ENCODE measurements at places on chromosomes 1 and 21. TPM values are rescaled to one million over a fixed set of nuclear protein-coding genes. Genes with fewer than 3 reads are reported as not detected.
A peak's percentile ranks its signal among the peaks of the same experiment; 100 is the strongest.

GRCh38 chr1:182990413-182991144 is 32.6 kb upstream of the LAMC1 start:
- no peak overlapping the region for H3K4me3 ChIP-seq
- H3K36me3 ChIP-seq: no peaks in the 10 kb centered on the region
- H3K27me3 ChIP-seq: no peaks in the 10 kb centered on the region
- no peak overlapping the region for H3K27ac ChIP-seq

DNA sequence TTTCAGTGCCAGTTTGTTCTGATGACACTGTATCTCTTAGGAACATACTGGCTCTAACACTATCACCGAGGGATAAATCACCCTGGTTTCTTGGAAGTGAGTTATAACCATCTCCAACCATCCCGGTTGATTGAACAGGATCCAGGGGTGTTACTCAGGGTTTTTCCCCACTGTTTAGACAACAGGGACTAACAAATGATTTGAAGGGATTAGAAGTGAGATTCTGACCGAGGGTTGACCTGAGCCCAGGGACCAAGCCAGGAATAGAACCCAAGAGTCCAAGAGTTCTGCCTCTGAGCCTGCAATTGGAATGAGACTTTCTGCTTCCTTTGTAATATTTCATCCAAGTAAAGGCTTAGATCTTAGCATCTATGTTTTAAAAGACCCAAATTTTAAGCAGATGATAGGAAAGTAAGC is 154.0 kb downstream of the DHRS3 start:
- no peak overlapping the region for H3K27ac ChIP-seq
- no peaks in the 10 kb centered on the region for H3K36me3 ChIP-seq
- no peak overlapping the region for H3K4me3 ChIP-seq

DNA sequence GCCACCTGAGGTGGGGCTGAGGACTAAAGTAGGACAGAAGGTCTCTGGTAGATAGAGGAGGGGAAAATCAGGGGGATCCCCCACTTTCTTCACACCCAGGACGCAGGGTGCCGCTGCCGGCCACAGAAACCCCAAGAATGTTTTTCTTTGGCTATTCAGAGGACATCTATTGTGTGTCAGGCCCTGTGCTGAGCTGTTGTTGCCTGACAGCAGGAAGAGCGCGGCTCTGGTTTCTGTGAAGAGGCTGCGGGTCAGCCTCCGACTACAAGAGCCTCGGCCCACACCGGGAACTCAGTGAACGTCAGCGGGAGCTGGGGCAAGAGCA is 407 bp upstream of the PIGV start:
- peak overlapping the region; percentile 61 for H3K4me3 ChIP-seq
- H3K27ac ChIP-seq: peak overlapping the region; percentile 84
- no peaks in the 10 kb centered on the region for H3K27me3 ChIP-seq
- peaks cover 35% of the 10 kb centered on the region for H3K4me1 ChIP-seq
- DNase-seq: peak; percentile 87

- H3K27ac ChIP-seq: no peak overlapping the region
- H3K27me3 ChIP-seq: peaks cover 76% of the 10 kb centered on the region
- no peaks in the 10 kb centered on the region for H3K36me3 ChIP-seq
- DNase-seq: no peak
- peaks cover 14% of the 10 kb centered on the region for H3K4me1 ChIP-seq
- no peak overlapping the region for H3K4me3 ChIP-seq
Measured at GRCh38 chr21:34882719-34883131, 166.4 kb downstream of the RUNX1 start.

PLEKHA6 gene
- 1.5 TPM for total RNA-seq

DNA sequence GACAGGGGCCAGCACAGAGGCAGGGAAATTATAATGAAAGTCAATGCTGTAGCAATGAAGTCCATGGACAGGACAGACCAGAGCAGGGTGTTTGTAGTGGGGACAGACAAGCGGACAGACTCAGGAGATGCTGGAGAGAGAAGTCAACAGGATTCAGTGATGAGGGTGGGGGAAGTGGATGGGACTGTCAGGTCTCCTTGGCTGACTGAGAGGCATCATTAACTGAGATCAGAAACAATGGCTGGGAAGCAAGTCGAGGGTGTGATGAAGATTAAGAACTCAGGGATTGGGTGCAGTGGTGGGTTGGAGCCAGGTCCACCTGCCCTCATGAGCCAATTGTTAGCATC is 25.5 kb downstream of the CD58 start:
- no peaks in the 10 kb centered on the region for H3K4me1 ChIP-seq
- H3K36me3 ChIP-seq: no peaks in the 10 kb centered on the region
- DNase-seq: no peak
- no peak overlapping the region for H3K4me3 ChIP-seq
- H3K27ac ChIP-seq: no peak overlapping the region
- H3K27me3 ChIP-seq: no peaks in the 10 kb centered on the region

- no peak for DNase-seq
- no peak overlapping the region for H3K27ac ChIP-seq
- no peaks in the 10 kb centered on the region for H3K36me3 ChIP-seq
- H3K27me3 ChIP-seq: peaks cover 4% of the 10 kb centered on the region
- no peak overlapping the region for H3K4me3 ChIP-seq
Measured at GRCh38 chr1:92786111-92786901, 1.4 kb upstream of the EVI5 start.

- peaks cover 27% of the 10 kb centered on the region for H3K4me1 ChIP-seq
- peak; percentile 81 for DNase-seq
- H3K27ac ChIP-seq: no peak overlapping the region
- no peaks in the 10 kb centered on the region for H3K36me3 ChIP-seq
Measured at GRCh38 chr1:32201011-32201855, 838 bp downstream of the CCDC28B start.

DNA sequence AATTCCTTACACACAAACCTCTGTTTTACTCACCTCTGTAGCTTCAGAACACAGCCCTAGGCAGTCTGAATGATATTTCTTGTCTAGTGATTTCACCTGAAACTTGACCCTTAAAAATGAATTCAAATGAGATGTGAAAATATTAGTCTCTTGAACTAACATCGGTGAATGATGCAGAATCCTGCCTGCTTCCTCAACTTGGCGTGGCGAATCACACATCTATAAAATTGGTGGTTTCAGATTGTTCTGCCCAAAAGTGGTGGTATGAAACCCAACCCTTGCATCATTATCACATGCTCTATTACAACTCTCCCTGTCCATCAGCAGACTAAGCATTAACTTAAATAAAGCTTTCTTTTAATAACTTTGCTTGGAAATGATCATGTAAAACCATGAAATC is 26.9 kb upstream of the C1orf21 start:
- no peak for DNase-seq
- no peak overlapping the region for H3K4me3 ChIP-seq
- H3K27ac ChIP-seq: no peak overlapping the region
- H3K4me1 ChIP-seq: no peaks in the 10 kb centered on the region
- no peaks in the 10 kb centered on the region for H3K27me3 ChIP-seq
- no peaks in the 10 kb centered on the region for H3K36me3 ChIP-seq

- H3K27me3 ChIP-seq: no peaks in the 10 kb centered on the region
- H3K36me3 ChIP-seq: no peaks in the 10 kb centered on the region
- no peak overlapping the region for H3K4me3 ChIP-seq
- H3K27ac ChIP-seq: no peak overlapping the region
- peaks cover 19% of the 10 kb centered on the region for H3K4me1 ChIP-seq
Measured at GRCh38 chr1:38129473-38129872, 82.9 kb upstream of the POU3F1 start.

DNA sequence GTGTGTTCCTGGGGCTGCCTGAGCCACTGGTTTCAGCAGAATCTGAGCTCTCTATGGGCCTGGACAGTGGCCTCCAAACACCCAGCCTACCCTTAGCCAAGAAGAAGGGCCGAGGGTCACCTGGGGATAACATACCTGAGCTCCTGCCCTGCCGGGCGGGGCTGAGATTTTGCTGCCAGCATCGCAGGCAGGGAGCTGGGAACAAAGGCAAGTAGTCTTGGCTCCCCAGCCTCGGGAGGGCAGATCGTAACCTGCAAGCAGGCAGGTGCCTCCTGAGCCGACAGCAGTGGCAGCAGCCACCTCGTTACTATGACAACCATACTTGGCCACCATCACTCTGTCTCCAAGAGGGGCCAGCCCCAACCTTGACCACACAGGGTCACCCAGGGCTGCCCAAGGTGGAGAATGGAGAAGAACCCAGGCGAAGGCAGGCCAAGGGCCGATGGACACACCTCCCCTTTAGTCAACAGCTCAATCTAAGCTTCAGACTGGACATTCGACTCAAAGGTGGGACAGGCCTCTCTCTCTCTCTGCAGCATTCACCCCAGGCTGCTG is 54.6 kb downstream of the TOMM20 start:
- peaks cover 17% of the 10 kb centered on the region for H3K4me1 ChIP-seq
- H3K4me3 ChIP-seq: no peak overlapping the region
- H3K27ac ChIP-seq: no peak overlapping the region
- H3K36me3 ChIP-seq: no peaks in the 10 kb centered on the region

DNA sequence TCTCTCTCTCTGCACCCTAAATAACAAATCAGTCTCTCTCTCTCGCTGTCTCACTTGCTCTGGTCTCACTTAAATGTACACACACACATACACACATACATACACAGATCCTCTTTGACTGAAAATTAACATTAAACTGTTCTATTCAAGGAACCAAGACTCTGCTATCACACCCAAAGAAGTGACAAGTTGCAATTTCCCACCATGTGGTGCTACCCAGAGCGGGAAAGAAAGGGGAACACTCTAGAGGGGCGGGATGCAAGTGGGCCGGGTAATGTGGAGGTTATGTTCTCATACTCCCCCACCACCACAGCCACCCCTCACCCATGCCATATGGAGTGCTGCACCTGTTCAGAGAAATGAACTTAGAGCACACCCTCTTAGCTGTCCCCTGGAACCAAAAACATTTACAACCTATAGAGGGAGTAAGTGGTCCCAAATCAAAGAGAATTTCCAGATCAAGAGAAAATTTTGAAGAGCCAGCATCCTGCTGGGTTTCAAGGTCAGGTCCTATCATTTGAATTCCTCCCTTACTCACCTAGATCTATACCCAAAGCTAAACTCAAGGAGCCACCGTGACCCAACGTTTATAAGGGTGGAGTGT is 319.4 kb downstream of the BRINP2 start:
- no peak overlapping the region for H3K4me3 ChIP-seq
- no peak overlapping the region for H3K27ac ChIP-seq
- DNase-seq: no peak
- H3K4me1 ChIP-seq: peaks cover 7% of the 10 kb centered on the region
- peaks cover 5% of the 10 kb centered on the region for H3K36me3 ChIP-seq

DNA sequence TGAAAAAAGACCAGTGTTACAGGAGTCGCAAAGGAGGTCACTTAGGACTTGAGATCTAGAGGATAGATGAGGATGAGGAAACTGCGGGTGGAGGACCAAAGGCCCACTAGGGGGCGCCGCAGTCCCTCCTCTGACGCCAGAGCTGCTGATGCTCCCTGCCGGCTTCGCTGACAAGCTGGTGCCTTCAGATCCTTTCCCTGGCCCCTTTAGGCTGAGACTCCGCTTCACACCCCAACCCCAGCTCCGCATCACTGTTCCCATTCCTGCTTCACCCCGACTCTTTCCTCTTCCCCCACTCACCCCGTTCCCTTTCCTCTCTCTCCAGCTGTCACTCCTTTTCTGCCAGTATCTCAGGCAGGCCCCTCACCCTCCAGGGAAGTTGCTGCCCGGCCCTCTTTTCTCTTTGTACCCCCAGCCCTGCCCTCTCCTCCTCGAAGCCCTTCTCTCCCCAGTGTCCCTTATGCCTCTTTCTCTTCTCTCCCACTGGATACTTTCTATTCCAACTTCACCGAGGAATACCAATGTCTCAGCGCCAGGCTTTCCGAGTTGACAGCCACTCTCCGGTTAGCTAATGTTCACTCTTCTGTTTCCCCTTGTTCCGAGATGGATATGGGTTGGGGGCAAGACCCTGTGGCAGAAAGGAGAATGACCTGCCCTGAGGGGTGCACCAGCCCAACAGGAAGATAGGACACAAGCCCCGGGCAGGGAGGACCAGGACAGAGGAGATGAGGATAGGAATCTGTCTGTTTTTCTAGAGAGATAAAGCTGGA is 4.5 kb downstream of the KCNJ9 start:
- H3K4me3 ChIP-seq: no peak overlapping the region
- H3K4me1 ChIP-seq: no peaks in the 10 kb centered on the region
- peak; percentile 92 for DNase-seq
- H3K36me3 ChIP-seq: no peaks in the 10 kb centered on the region
- no peak overlapping the region for H3K27ac ChIP-seq

Measured in neural progenitor cell (in vitro differentiated cells).